ENCODE measurements at places on chromosomes 2 and 18. TPM values are rescaled to one million over a fixed set of nuclear protein-coding genes. Genes with fewer than 3 reads are reported as not detected.

Gene SFT2D3
- 3.7 TPM for total RNA-seq

Gene LDLRAD4
- total RNA-seq, result 47.2 TPM

Gene RAB27B
- total RNA-seq, result 0.19 TPM

Gene EVX2
- not detected for total RNA-seq

Gene RFX8
- 2.3 TPM for total RNA-seq
